ENCODE measurements at places on chromosomes 1 and 21. TPM values are rescaled to one million over a fixed set of nuclear protein-coding genes. Genes with fewer than 3 reads are reported as not detected.

GRCh38 chr1:68445709-68446108 is 4.0 kb downstream of the RPE65 start:
- DNase-seq, result no peak

Gene PRDM16
- 0.09 TPM for total RNA-seq

DNA sequence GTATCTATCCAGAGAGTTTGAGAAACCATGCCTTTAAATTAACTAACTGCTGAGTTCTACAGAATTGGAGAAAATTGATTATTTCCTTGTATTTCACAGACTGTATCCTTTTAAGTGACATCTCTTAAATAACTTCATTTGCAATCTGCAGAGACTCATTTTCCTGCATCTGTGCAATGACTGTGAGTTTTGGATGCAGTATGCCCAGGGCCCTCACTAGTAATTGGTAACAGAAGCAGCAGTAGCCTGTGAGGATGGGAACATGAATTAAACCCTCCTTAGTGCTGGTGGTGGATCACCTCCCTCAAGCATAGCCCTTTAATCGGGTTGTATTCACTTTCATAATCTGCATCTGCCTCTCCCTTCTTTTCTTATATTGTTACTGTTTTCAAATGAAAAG is 21.7 kb upstream of the SH3D21 start:
- no peak for DNase-seq

DNA sequence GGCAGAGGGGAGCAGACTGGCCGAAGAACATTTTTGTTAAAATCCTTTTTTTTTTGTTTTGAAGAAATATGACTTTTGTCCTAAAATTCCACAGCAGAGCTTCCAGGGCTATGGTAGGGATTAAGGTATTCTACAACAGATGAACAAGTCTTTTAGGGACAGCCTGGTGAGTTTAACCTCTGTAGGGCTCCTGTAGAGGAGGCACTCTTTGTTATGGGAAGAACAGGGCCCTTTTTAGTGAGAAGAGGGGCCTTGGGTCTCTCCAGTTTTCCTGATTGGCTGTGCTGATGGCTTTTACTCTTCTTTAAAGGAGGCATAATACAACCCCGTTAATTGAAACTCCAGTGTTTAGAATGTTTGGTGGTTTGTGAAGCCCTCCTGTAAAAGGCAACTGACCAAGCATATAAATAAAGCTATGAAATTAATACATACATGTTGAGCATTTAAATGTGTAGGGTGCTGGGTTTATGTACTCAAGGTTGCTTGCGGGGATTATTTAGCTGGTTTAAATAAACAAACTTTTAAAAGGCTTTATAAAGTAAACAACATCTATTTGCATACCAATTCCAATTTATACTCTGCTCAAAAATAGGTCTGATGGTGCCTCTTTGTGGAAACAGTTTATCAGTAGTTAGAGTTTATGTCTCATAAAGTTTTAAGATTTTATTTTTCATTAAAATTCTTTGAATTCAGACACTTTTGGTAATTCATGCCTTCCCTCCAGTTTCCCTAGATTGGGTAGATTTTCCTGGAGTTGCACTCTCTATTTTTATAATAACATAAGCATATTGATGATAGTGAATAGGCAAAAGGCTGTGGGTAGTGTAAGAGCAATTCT is 46.5 kb downstream of the PBX1 start:
- no peak for DNase-seq

Gene GPA33
- not detected for total RNA-seq

Data from Calu3 (cell line).